ENCODE measurements at places on chromosomes 6 and 20.

GRCh38 chr20:9402141-9402540, 112.2 kb upstream of the LAMP5 start:
- DNase-seq = no peak

DNA sequence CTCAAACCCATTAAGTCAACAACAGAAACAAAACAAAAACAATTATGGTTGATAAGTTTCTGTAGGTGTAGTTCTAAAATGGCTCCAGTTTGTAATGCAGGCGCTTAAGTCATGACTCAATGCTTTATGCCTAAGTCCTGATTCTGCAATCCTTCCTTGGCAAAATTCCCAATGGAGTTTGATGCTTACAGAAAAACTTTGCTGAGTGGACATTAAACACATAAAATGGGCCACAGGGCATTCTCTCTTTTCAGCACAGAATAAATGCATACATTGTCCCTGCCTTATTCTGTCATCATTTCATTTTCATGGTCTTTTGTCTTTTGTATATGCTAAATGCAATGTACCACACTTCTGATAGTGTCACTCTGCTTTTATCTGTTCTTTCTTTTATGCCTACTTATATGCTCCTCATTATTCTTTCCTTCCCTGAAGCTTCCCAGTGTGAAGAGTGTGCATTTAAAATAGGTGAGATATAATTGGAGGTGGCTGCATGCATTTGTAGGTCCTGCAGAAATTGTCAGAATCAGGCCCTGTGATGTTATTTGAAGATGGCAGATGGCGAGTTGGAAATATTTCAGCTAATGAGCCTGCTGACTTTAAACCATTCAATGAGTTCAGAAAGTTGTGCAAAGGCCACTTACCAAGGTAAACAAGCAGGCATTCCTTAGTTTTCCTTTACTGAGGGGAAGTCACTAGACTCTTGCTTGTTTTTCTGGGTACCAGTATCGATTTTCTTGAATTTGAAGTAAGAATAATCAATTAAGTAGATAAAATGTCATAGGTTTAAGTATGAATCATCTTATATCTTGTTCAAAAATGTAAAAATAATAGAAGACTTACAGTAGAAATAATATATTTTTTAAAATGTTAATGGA, 313.1 kb downstream of the TRDN start:
- no peak for DNase-seq

DNA sequence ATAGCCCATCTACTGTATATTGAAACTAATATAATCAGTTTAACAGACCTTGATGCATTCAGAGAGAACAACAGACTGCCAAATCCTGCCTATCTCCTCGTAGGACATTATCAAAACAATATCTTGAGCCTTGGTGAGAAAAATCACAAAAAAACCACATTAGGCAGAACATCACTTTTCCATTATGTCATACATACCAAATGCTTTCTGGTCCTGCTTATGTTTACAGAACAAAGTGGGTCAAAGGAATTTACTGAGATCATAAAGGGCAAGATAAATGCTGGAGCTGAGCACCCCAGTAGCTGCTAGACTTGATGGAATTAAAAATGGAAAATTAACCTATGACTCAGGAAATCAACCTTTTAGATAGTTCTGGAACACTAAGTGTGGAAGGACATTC, 195.3 kb upstream of the KCNK16 start:
- no peak for DNase-seq

DNA sequence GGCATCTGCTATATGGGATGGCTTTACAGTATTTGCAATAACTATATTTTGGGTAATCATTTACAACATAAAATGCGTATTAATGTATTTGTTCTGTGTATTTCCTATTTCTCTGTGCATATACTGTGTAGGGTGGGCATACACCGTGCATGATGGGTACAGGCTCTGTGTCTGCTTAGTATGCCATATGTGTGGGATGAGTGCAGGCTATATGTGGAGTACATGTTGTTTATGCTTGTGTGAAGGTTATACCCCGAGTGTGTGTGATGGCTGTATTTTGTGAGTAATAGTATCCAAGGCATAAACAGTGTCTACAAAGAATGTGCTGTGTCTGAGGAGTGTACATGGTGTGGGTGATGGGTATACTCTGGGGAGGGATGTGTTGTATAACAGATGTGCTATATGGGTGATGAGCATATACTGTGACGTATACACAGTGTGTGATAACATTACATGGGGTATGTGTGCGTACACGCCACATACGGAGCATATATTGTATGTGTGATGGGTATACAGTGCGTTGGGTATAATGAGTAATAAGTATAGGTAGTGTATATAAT, 52.7 kb downstream of the CPXM1 start:
- DNase-seq = no peak

DNA sequence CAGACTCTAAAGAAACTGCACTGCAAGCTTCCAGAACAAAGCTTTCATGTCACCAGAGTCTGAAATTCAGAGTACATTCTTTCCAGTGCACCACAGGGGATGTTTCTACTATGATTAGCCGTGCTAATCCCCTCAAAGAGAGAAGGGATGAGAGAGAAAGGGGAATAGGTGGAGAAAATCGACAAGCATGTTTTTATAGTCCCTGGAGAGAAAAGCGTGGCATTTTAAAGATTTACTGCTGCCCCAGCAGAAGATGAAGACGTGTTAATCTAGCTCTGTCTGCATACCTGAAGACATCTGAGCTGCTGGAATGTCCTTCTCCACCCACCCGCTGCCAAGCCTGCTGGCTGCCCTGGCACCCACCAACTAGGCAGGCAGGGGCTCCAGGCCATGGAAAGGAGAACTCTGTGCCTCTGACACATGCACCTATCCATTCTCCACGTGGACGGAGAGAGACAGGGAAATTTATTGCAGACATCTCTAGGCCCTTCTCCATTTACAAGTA, 4.1 kb downstream of the MYLK4 start:
- no peak for DNase-seq

- peak; percentile 1 for DNase-seq
Measured at GRCh38 chr6:27332692-27333641, 20.9 kb upstream of the POM121L2 start.
